ENCODE measurements at places on chromosomes 5 and 9.

GRCh38 chr5:65506961-65507360, 25.2 kb upstream of the ADAMTS6 start:
- no peak for DNase-seq

- DNase-seq: no peak
Observed at GRCh38 chr5:126301056-126301455, 122.2 kb upstream of the GRAMD2B start.

GRCh38 chr5:32785611-32786254, 74.6 kb downstream of the NPR3 start:
- no peak for DNase-seq

- DNase-seq: no peak
Observed at GRCh38 chr5:132756542-132756941, 9.3 kb downstream of the CCNI2 start.

All from renal pelvis (tissue), 12 donors.